Kidney (tissue), 22 donors: ENCODE measurements at places on chromosomes 3 and 15. TPM values are rescaled to one million over a fixed set of nuclear protein-coding genes. Genes with fewer than 3 reads are reported as not detected.

DNA sequence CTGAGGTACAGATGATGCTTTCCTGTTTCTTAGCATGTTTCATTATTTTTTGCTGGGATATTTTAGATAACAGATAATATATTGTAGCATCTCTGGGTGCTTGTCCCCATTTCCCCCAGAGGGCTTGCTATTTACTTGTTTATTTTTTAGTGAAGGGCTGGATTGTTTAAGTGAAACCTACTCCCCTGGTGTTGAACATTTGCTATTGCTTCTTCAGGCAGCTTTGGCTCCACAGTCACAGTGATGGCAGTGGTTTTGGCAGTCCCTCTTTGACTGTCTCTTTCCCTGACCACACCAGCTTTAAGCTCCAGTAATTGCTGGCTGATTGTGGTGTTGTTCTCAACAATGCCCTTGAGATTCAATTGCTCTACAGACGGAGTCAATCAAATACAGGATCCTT is 128.9 kb downstream of the KLF13 start:
- no peak for DNase-seq

DNA sequence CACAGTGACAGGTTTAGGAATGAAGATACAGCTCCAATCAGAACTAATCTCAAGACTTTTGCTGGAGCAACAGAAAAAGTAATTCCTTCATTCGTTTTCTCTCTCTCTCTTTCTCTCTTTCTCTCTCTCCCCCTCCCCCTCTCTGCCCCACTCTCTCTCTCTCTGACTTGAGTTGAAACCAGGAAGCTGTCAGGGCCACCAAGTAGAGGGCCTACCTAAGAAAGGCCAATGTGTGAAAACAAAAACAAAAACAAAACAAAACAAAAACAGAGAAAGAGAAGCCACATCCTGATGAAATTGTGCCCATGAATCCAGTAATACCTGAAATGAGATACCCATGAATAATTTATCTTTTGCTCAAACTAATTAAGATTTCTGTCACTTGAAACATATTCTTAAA is 72.9 kb downstream of the ATP8B4 start:
- no peak for DNase-seq

- no peak for DNase-seq
Observed at GRCh38 chr3:23805210-23805632, 534 bp upstream of the UBE2E1 start.

- DNase-seq: no peak
Observed at GRCh38 chr3:193499801-193500485, 54.8 kb downstream of the ATP13A4 start.

DNA sequence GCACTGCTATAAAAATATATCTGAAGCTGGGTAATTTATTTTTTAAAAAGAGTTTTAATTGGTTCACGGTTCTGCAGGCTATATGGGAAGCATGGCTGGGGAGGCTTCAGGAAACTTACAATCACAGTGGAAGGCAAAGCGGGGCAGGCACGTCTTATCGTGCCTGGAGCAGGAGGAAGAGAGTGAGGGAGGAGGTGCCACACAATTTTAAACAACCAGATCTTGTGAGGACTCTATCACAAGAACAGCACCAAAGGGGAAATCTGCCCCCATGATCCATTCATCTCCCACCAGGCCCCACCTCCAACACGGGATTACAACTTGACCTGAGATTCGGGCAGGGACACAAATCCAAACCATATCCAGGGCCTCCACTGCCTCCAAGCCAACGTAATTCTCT is 75.0 kb downstream of the MCF2L2 start:
- DNase-seq: no peak

DNA sequence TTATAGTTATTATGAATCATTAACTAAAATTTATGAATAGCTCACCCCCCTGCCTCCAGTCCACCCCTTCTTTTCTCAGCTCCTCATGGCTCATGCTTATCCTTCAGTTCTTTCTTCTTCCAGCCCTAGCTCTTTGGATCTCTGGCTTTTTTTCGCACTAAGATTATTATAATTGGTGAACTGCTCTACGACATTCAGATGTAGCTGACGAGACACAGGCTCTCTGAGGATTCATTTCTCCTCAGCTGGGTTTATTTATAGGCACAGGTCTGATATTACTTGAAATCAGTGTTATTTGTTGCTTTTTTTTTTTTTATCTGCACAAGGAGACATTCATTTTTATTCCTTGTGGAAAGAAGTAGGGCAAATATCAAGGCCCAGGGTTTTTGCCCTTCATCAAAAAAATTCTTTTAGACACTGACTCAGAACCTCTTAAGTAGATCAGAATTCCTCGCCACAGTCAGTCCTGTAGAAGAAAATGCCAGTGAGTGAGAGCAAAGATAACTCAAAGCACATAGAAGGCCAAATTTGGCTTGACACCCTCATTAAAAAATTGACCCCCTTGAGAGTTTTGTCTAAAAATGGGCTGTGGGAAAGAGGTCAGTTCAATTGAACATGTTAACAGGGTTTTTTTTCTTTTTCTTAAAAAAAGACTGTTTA is 106.6 kb downstream of the MYH15 start:
- DNase-seq: no peak

- no peak for DNase-seq
Observed at GRCh38 chr15:25596644-25597562, 158.1 kb upstream of the UBE3A start.

- DNase-seq: no peak
Observed at GRCh38 chr3:111047042-111047441, 24.6 kb upstream of the NECTIN3 start.

DNA sequence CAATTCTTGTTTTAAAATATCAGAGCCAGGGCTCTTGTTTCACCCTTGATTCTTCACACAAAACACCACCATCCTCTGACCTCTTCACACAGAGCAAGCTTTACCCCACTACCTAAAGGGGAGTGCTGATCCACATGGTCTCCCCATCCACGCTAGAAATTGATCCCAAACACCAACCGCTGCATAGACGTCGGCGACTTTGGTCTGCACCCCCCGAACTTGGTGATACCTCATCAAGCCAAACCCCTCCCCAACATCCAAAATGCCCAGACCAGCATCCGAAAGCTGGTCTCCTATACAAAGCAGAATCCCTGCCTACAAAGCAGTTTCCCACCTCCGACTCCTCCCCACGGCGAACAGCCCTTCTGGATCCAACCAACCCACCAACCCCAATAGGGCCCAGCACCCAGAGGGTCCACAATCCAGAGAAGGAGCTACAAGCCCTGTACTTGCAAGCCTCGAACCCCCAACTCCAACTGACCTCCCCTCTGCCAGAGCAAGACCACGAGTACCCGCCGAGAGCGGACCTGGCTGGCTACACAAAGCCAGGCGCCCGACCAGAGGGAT is 25.8 kb upstream of the MTHFS start:
- no peak for DNase-seq

DNA sequence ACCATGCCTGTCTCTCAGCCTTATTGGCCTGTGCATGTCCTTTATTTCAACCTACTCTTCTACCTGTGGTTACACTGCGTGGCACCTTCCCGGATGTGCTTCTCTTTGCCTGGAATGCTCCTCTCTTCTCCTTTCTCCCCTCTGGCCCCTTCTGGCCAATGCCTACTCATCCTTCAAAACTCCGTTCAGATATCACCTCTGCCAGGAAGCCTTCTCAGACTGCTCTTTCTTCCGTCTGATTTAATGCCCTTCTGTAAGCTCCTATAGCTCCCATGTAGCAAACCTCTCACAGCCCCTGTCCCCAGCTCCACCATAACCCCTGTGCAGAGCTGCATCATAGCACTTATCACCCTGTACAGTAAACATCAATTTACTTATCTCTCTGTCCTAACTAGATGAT is 13.2 kb downstream of the KLHL6 start:
- DNase-seq: no peak

The STT3B gene
- 89.9 TPM for total RNA-seq

The MYLK gene
- total RNA-seq: 164 TPM

The VGLL3 gene
- 4.2 TPM for total RNA-seq
